ENCODE measurements at places on chromosomes 6 and 20. TPM values are rescaled to one million over a fixed set of nuclear protein-coding genes. Genes with fewer than 3 reads are reported as not detected.

GRCh38 chr6:21019614-21020013, 485.4 kb downstream of the CDKAL1 start:
- no peak for DNase-seq

- DNase-seq, result no peak
Measured at GRCh38 chr6:158324136-158324535, 11.9 kb downstream of the TULP4 start.

DNA sequence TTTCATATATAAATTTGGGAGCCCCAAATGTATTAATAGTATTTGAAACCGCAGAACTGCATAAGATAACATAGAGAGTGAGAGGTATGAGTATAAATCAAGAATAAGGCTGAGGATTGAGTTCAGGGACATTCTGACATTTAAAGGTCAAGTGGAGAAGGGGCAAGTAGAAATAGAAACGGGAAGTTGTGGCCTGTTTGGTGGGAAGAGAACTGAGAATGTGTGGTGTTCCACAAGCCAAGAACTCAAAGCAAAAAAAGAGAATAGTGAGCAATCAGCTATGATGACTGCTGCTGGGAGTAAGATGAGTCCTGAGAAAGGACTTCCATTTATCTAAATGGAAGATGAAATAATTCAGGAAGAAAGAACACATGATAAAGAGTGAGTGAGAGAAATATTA, 418.4 kb downstream of the CD109 start:
- DNase-seq, result no peak

SMIM26 gene
- 40.8 TPM for total RNA-seq

DNA sequence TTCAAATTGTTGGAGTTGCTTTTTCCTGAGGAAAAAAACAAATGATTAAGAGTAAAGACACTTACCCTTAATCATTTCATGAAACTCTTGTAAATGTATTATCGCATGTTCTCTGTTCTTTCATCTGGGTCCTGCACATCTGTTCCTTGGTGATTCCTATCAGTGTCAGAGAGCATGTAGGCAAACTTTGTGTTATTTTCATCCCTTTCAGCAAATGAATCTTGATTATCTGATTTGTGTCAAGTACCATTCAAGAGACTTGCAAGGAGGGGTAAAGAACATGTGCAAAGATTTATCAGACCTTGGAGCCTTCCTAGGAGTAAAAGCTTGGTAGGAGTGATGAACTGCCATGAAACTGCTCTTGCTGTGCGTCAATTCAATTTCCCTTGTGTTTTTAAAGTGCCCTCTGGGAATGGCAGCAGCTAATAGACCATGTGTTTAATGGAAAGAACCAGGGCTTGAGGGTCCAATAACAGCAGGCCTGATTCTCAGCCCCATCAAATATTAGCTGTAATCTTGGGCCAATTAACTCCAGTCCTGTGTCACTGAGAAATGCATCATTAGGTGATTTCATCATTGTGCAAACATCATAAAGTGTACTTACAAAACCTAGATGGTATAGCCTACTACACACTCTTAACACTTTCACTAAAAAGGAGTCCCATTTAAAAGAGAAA, 118.9 kb upstream of the CEP85L start:
- no peak for DNase-seq

DNA sequence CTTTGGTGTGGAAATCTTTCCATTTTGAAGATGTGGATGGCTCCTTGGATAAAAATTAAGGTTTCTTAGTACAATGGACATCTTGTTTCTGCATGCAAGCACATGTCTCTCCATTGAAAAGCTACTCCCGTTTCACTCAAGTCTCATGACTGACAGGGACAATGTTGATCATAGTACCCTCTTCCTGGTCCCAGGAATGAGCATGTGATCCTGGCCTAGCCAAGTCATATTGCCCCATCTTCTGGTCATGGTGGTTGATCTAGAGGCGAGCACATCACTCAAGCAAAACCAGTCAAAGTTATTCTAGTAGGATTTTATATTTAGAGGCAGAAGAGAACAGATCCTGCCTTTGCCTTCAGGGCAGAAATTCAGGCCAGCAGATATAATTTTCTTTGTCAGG, 12.2 kb upstream of the CBLN4 start:
- DNase-seq, result no peak

All from right lobe of liver (tissue), 6 donors.